ENCODE measurements at places on chromosomes 5 and 9.

- no peak for DNase-seq
Observed at GRCh38 chr5:54829102-54829501, 156.3 kb downstream of the ESM1 start.

DNA sequence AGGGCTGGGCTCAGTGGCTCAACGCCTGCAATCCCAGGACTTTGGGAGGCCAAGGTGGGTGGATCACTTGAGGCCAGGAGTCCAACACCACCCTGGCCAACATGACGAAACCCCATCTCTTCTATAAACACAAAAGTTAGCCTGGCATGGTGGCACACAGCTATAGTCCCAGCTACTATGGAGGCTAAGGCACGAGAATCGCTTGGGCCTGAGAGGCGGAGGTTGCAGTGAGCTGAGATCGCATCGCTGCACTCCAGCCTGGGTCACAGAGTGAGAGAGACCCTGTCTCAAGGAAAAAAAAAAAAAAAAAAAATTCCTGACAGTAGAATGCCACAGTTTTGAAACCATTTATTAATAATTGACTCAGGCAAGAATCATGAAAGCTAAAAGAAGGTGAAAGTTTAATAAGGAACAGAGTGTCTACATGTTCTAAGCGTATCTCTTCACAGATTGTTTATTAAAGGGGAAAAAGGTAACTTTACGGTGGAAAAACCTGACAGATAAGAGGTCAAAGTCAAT is 5.7 kb upstream of the PTGR1 start:
- DNase-seq = no peak

DNA sequence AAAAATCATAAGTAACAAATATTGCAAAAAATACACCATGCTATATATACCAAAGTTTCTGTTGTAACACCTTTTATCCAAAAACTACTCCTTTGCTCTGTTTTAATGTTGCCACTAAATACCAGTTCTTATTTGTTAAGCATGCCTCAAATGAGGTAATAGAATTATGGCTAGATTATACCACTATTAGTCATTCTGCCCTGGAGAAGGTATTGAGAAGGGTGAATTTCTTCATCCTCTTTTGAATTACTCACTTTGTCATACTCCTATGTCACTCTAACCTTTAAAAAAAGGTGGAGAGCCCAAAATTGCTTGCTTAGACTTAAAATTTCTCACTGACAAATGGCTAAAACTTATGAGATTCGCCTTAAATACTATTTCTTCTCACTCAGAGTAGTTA is 750.9 kb downstream of the MAT2B start:
- no peak for DNase-seq

DNA sequence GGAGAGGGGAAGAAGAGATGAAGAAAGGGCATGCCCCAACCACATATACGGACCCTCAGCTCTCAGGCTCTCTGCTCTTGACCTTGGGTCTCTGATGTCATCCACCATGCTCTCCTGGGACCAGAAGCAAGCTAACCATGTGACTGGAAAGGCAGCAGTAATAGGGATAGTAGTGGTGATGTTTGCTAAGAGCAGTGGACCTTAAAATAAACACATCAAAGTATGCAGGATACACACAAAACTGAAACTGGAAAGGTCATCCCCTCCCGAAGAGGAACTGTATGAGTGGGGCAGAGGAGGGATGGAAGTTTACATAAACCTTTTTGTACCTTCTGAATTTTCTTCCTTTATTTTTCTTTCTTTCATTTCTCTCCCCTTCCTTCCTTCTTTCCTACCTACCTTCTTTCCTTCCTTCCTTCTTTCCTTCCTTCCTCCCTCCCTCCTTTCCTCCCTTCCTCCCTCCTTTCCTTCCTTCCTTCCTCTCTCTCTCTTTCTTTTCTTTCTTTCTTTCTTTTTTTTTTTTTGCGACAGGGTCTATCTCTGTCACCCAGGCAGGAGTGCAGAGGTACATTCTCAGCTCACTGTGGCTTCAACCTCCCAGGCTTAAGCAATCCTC is 8.1 kb upstream of the PTPN3 start:
- no peak for DNase-seq

- DNase-seq = no peak
Observed at GRCh38 chr5:59335544-59335943, 558.0 kb downstream of the PDE4D start.

DNA sequence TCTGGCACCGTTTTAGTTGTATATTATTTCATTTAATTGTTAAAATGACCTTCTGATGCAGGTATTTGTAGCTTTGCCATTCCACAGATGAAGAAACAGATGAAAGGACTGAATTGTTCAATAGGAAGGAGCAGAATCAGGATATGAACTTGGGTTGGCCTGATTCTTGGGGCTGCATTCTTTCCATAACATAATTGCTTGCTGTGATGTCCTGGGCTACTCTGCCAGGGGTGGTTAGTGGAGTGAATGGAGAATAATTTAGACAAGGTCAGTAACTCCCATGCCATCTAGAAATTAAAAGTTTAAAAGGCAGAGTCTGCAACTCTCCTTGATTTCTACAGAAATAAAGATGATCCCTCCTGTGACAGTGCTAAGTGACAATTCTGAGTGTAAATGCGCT is 15.9 kb downstream of the TLR4 start:
- DNase-seq = no peak

- no peak for DNase-seq
Observed at GRCh38 chr9:19577411-19577810, 168.6 kb downstream of the ACER2 start.

GRCh38 chr5:143114481-143114880 is 289.0 kb downstream of the NR3C1 start:
- no peak for DNase-seq

DNA sequence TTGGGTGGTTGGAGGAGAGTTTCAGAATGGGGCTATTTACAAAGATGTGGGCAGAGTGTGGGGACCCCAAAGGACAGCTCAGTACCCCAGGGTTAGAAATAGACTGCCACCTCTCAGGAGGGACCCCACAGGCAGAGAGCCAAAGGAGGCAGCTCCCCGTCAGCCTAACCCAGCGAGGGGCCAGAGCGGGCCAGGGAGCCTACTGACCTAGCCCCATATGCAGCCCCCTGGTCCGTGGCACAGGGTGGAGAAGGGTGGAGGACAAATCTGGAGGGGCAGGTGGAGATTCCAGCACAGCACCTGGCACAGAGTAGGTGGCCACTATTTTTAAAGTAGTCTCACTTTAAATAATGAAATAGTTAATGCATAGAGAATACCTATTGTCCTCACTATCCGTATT is 67.2 kb upstream of the ANGPTL2 start:
- DNase-seq = no peak

DNA sequence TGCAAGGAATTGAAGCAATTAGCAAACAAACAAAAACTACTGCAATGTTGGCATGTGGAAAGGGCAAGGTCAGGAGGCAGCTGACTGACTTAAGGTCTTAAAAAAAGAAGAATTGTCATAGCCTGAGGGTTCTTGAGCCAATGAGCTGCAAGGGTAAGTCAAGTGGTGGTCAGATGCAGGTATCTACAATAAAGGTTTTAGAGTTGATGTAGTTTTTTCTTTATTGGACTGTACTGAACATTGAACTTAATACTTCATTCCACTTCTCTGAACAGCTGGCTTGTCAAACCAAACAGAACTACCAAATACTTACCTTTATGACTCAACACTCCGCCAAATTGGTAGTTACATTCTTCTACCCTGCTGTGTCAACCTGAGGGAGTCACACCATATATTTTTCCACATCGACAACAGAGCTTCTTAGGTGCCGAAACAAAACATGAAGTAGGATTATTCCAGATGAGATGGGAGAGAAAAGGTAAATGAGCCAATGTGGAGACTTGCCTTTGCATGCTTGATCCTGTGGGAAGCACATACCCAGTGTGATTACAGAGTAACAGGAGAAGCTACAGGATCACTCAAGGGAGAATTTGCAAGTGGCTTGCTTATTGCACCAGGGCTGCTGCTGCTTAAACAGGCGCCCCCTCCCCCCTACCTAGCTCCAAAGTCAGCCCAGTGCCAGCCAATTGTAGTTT is 35.3 kb downstream of the EQTN start:
- no peak for DNase-seq

- DNase-seq = no peak
Observed at GRCh38 chr9:108469654-108470053, 386.1 kb downstream of the ACTL7B start.

DNA sequence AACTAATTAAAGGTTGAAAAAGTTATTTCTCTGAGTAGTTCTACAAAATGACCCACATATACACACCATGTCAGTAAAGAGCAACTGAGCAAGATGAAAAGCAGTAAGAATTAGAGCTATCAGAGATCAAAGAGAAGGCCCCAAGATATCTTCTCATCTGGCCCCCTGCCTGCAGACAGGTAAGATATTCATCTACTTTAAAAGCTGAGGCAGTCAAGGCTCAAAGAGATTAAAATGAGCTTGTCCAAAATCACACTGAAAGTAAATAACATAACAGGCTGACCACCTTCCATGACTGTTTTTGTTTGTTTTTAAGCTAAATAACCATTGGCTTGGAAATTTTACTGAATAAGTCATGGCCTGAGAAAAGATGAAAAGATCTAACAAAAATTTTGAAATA is 266.2 kb downstream of the FBXL17 start:
- no peak for DNase-seq

GRCh38 chr9:120348951-120349429 is 231.0 kb downstream of the CDK5RAP2 start:
- DNase-seq = no peak

DNA sequence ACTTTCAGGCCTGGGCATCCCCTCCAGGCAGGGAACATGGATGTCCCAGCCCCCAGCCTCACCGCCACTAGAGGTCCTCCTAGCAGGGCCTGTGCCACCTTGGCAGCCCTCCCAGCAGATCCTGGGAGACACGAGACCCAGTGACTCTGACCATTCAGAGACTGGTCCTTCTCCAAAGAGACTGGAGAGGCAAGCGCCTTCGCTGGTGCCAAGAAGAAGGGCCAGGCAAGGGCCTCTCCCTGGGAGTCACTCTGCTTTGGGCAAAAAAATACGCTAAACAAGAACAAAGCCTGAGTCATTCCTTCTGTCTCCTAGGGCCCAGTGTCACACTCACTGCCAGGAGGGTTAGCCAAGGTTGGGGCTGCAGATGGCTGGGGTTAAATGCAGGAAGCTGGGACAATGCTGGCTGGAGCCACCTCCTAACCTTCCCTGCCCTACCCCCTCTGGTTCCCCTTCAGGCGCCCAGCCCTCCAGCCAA is 35.3 kb upstream of the SMIM23 start:
- DNase-seq = no peak

DNA sequence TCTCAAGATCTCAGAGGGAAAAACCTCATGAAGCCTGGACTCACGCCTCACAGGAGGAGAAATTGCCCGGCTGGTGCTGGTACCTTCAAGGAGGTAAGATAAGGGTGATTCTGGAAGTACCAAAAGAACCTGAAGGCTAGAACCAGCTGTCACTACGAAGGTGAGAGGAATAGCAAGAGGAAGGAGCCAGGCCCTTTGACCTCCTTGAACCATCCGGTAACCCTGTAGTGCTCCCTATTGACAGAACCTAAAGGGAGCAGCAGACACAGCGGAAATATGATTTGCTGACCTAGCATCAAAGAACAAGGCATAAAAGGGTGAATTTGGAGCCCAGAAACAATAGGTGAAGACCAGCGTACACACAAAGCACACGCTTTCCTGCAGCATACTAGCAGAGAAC is 92.2 kb downstream of the DOCK8 start:
- DNase-seq = no peak

DNA sequence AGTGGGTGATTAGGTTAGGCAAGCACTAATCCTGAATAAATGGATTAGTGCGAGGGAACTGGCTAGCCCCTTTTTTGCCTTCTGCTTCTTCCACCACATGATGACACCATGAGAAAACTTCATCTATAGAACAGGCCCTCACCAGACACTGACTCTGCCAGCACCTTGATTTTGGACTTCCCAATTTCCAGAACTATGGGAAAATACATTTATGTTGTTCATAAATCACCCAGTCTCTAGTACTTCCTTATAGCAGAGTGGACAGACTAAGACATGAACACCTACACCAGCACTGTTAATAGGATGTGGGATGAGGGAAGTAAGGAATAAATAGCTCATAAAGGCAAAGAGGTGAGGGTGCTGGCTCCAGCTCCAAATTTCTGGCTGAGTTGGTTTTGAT is 1.4 kb downstream of the ZNF622 start:
- no peak for DNase-seq

DNA sequence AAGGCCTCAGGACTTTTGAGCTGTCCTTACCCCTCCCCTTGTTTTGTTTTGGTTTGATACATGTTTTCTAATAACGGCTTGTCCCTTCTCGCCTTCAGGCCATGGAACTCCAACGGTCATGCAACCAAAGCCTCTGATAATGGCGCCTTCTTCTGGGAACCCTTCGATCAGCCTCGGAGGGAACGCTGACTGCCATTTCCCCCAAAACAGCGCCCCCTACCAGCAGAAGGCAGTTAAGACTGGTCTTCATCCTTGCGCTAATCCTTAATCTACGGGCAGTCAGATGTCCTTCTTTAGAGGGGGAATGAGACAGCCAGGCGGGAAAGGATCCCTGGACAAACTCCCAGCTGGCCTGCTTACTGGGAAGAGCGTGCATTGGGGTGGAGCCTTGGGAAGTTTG is 276.6 kb downstream of the ICE1 start:
- no peak for DNase-seq

- no peak for DNase-seq
Observed at GRCh38 chr5:151697452-151697851, 10.7 kb upstream of the SPARC start.

- DNase-seq = no peak
Observed at GRCh38 chr5:62212648-62213047, 93.4 kb upstream of the KIF2A start.

DNA sequence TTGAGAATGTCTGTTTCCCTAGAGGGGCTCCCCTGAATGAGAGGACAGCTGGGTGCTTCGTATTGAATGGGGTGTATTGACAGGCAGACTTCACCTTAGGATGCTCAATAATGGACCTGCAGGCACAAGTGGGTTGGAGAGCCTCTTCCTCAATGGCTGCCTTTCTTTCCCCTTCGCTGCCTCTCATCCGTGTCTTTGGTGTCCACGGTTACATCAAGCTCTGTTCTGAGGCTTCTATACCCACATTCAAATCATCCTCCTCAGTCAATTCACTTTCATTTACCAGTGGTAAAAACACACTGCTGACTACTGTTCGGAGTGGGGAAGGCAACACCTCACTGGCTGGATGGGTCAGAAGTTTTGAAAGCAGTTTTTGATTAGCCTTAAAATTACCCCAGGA is 20.6 kb downstream of the LIX1 start:
- DNase-seq = no peak

GRCh38 chr5:166595274-166595951 is 1696.0 kb upstream of the WWC1 start:
- no peak for DNase-seq

GRCh38 chr5:60634051-60634450 is 65.9 kb downstream of the DEPDC1B start:
- DNase-seq = no peak

GRCh38 chr5:32283539-32284377 is 29.0 kb downstream of the MTMR12 start:
- DNase-seq = no peak
